ENCODE measurements at places on chromosomes 6 and 20.

DNA sequence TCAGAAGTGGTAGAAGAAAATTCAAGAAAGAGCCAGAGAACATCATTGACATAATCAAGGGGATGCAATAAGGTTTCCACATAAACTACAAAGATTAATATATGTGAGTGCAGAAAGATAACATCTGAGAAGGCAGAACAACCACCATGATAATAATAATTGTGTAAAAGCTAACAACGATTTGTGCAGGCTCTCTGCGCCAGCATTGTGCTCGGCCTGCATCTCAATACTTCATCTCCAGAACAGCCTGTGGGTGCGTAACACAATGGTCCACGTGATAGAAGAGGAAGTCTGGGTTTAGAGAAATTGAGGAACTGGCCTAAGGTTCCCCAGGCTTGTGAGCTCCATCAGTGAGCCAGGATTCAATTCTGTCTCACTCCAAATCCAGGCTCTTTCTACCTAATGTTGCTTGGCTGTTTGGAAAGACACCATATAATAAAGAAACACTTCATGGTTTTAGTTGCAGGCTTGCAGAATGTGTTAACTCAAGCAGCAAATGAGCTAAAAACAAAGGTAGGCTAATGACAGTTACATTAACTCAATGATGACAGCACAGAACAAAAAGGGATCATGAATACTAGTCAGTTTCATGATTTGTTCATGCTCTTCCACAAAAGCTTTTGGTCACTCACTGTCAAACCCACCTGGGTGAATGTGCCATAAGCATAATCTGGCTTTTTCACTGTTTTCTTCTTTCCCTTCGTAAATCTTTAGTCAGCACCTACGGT is 71.2 kb downstream of the LY86 start:
- no peak for DNase-seq

GRCh38 chr20:21901470-21902275 is 196.2 kb downstream of the PAX1 start:
- no peak for DNase-seq

DNA sequence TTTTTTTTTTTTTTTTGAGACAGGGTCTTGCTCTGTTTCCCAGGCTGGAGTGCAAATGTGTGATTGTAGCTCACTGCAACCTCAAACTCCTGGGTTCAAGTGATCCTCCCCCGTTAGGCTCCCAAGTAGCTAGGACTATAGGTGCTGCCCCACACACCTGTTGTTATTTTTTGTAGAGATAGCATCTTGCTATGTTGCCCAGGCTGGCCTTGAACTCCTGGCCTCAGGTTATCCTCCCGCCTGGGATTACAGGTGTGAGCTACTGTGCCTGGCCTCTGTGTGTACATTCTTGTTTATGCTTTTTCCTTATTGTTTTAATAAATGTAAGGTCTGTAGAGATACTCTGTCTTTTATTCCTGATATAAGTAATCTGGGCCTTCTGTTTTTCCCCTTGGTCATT is 14.8 kb downstream of the CD2AP start:
- DNase-seq, result no peak

GRCh38 chr6:71529026-71529425 is 240.4 kb downstream of the OGFRL1 start:
- no peak for DNase-seq

- DNase-seq, result no peak
Observed at GRCh38 chr6:28651161-28651560, 125.5 kb downstream of the GPX5 start.

- no peak for DNase-seq
Observed at GRCh38 chr6:144434308-144434990, 149.3 kb downstream of the UTRN start.

GRCh38 chr20:45041464-45042337 is 59.2 kb downstream of the KCNS1 start:
- DNase-seq, result no peak

- no peak for DNase-seq
Observed at GRCh38 chr6:53703047-53703446, 37.5 kb upstream of the KLHL31 start.

- DNase-seq, result no peak
Observed at GRCh38 chr6:47631269-47631772, 67.1 kb upstream of the ADGRF4 start.
